ENCODE measurements at places on chromosomes 5 and 9. TPM values are rescaled to one million over a fixed set of nuclear protein-coding genes. Genes with fewer than 3 reads are reported as not detected.

DNA sequence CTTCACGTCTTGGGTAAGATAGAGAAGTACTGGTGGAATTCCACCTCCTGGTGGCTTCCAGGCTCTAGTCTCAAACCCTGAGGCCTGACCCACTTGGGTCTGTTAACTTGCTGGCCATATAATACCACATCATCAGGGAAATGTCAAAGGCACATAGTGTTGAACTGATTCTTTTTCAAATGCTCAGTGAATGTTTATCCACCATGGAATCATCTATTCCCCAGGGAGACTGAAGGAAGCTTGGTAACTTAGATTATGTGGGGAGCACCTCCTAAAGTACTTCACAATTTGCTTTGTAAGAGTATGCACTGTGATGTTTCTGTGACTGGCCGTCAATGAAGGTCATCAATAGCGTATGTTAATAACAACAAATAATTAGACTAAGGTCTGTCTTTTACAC is 16.1 kb downstream of the MACROH2A1 start:
- no peak for DNase-seq

DNA sequence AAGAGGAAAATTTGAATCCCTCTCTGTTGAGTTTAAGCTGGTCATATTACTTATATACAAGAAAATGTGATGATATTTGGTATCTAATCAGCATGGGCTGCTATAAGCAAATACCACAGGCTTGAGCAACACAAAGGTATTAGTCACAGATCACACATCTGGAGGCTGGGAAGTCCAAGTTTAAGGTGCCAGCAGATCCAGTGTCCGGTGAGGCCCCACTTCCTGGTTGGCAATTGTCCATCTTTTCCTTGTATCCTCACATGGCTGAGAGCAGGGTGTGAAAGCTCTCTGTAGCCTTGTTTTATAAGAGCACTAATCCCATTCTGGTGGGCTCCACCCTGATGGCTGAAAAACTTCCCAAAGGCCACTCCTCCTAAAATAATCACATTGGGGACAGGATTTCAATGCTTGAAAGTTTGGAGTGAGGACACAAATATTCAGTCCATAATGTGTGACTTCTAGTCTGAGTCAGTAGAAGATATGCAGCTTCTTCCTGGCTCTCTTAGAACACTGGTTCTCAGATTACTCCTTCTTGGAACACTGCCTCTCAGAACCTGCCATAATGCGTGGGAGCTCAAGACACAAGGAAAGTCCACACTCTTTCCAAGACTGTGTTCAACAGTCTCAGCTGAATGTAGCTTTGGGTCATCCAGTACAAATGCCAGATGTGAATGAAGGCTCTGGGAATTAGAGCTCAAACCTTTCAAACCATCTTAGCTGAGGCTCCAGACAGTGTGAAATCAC is 124.1 kb downstream of the PRDM9 start:
- peak; percentile 2 for DNase-seq

- DNase-seq = no peak
Observed at GRCh38 chr5:107555425-107556090, 115.2 kb downstream of the EFNA5 start.

GRCh38 chr9:36149197-36149596 is 12.7 kb downstream of the GLIPR2 start:
- peak; percentile 72 for DNase-seq

DNA sequence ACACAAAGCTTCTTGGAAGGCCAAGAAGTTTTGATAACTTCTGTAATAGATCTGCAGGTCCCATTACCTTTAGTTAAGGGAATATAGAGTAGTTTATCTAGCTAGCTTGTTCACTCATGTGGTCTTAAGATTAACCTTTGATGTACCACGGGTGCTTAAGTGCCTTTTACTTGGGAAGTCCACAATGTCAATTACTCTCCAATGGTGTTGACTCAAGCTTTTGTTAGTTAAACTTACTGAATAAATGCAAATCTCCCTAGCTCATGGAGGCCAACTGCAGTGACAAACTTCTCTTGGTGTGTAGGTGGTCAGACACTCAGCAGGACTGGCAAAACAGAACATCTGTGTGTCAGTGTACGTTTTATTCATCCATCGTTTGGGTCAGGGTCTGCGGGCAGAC is 501.5 kb downstream of the ELAVL2 start:
- DNase-seq = no peak

Gene N4BP3
- 0.43 TPM for total RNA-seq

- no peak for DNase-seq
Observed at GRCh38 chr5:88235828-88236227, 32.8 kb downstream of the TMEM161B start.

DNA sequence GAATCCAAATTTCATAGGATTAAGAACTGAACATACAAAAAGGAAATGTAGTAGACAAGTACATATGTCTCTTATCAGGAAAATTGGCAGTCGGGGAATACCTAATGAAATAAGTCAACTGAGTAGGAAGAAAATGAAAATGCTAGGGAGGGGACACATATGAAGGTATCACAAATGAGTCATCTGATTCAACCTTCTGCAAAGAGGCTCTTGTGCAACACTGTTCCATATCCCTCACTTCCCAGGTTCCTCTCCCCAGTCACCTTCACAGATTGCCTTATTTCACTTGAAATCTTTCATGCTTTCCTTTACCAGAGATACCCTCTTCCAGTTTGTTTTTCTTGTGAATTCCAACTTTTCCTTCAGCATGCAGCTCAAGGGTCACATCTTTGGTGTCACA is 139.0 kb downstream of the RFX3 start:
- no peak for DNase-seq

Gene ISL1
- total RNA-seq = not detected

Gene BTNL8
- not detected for total RNA-seq

DNA sequence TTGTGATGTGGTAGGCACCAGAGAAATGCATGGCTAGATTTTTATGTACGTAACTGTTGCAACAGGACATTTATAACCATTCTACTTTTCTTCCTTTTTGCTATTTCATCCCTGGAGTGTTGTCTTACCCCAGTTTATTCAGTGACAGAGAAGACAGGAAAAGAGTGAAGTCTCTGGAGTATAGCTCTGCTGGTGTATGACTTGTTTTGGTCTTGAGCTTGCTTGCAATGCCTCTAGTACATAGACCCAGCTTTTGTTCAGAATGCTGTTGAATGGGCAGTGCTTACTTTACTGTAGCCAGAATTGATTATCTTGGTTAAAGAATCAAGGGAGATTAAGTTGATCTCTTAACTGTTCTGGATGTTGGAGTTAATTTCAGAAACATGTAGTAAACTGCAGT is 94.3 kb downstream of the PBX3 start:
- DNase-seq = no peak

DNA sequence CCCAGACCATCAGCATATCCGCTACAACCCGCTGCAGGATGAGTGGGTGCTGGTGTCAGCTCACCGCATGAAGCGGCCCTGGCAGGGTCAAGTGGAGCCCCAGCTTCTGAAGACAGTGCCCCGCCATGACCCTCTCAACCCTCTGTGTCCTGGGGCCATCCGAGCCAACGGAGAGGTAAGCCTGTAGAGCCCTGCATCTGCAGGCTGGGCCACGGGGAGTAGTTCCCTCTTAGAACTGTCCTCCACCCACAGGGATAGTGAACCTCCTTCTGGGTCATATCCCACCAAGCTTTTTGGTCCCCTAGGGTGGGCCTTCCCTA is 569 bp downstream of the GALT start:
- DNase-seq = no peak

- no peak for DNase-seq
Observed at GRCh38 chr5:469752-470483, 26.9 kb downstream of the EXOC3 start.

DNA sequence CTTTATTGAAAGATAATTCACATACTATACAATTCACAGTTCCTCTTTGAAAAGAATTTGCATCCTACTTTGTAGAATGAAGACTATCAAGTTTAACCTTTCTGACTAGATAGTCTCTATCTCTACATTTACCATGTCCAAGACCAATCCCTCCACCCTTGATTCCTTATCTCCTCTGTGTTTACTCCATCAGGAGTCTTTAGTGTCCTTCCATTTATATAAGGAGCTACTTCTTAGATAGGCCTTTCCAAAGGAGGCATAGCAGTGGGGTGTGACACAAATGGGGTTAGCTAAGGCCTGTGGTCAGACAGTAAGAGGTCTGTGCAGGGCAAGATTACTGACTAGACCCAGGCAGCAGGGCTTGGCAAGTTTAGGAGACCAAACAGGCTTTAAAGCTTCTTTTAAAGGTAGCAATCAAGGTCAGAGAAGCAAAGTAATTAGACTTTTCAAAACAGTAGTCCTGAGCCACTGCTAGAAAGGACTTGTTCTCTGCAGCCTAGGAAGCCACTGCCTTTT is 11.1 kb upstream of the DMXL1 start:
- peak; percentile 7 for DNase-seq

Gene DPYSL3
- 126 TPM for total RNA-seq

GRCh38 chr9:119873877-119874276 is 504.6 kb upstream of the BRINP1 start:
- no peak for DNase-seq

- no peak for DNase-seq
Observed at GRCh38 chr5:155252717-155253116, 239.2 kb downstream of the KIF4B start.

Gene CAMK4
- total RNA-seq = 3.2 TPM

DNA sequence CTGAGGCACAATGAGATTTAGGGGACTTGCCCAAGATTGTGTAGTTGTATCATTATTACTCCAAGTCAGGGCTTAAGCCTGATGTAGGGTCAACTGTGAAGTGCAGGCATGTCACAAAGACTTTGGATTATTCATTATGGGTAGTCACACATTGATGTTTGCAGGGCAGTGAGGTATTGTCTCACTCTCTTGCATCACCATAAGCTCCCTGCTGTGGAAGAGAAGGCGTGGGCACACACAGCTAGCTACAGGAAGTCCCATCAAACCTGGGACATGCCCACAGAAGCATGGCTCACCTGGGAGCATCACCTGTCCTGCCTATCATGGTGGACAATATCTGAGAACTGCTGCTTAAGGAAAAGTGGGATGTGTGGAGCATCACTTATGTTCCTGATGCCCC is 42.1 kb downstream of the TMOD1 start:
- DNase-seq = no peak

- DNase-seq = no peak
Observed at GRCh38 chr5:90696153-90696552, 137.6 kb downstream of the ADGRV1 start.

Gene SYNPO
- 7.3 TPM for total RNA-seq

DNA sequence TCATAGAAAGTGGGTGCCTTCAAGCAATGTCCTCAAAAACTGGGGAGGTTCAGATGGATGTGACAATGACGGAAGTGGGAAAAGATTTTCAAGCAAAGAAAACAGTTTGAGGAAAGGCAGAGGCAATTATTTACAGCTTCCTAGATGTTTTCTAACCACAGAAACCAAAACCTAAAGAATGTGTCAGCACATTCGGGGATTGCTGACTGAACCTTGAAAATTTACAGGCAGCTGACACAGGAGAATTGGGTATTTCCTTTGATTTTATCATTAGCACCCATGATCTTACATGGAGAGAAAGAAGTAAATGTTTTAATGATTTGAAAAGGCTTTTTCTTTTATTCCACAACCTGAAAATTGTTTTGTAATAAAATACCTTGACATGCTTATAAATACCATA is 369.0 kb downstream of the ACTL7B start:
- peak; percentile 78 for DNase-seq

DNA sequence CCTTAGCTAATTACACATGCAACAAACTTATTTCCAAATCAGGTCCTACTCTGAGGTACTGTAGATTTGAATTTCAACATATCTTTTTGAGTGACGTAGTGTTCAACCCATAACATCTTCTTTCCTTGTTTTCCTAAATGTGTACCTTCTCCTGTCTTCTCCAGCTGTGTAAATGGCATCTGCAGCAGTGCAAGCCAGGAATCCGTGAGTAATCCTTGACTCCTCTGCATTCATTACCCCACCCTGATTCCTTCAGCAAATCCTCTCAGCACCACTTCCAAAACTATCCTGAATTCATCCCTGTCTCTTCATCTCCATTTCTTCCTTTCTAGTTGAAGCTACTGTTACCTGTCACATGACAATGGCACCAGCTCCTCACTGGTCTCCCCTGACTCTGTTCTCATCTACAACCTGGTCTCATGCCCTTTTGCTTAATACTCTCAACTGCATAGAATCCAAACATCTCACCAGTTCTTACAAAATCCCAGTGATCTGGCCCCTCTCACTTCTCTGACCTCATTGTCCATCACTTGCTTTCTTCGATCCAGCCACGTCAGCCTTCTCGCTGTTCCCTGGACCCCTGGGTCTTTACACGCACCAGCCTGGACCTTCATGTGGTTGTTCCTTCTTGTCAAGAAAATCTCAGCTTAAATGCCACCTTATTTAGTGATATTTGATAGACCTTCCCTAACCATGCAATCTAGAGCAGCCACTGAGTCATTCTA is 14.6 kb upstream of the TRAF1 start:
- DNase-seq = peak; percentile 60

DNA sequence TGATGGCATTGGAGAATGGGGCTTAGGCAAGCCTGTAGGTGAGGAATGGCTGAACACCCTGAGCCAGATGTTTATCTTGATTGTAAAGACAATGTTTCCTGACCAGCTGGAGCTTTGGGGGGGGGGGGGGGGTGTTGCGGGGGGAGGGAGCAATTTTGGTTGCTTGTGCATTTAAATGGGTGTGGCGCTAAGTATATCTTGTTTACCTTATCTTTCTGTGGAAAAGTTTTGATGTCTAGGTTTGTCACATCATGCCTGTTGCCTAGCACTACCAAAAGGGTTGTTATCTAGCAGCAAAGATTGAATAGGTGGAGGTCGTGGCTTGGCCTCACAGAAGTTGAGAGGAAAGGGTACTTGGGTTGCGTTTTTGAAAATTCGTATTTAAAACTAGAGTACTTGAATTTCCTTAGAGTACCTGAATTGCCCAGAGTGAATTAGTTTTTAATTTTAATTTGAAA is 1.3 kb downstream of the SMAD5 start:
- peak; percentile 35 for DNase-seq

Gene CER1
- total RNA-seq = not detected

DNA sequence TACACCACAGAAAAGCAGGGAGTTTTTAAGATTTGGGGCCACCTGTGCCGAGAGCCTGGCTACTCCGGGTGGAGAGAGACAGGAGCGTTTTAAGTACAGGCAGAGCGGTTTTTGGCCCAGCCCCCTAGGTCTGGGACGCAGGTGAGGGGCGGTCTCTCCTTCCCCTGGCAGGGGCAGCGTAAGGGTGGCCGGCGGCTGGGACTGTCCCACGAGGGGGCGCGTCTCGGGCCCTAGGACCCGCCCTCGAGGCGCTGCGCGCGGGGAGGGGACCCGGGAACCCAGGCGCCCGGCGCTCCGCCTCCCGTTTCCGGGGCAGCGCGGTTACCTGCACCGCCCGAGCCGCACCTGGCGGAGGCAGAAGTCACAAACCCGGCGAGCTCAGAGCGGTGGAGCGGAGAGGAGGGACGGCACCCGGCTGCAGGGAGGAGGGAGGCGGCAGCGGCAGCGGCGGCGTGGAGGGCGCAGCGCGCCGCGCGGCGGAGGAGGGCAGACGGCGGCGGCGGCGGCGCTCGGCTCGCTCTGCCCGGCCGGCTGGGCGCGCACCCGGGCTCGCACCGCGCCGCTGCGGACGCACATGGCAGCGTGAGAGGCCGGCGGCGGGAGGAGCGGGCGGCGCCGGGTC is at the start of gene WWC1:
WWC1 (plus strand) TSS at position 304 of the 622 bp plus-strand sequence. CDS start 508 bp downstream, outside the sequence.
- peak; percentile 13 for DNase-seq

DNA sequence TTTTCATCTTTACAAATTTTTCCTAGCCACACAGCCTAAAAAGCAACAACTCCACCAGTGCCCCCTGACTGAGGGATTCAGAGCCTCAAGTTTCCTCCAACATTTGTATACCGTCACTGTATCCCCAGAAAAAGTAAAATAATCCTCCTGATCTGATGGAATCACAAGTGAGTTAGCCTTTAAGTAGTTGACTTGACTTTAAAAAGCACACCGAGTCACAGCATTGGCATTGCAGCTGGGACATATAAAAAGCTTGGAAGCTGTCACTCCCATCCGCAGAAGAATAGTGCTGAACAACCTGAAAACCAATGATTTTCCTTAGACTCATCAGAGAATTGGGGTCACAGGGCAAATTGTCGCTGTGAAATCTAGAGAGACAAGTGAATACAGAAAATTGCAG is 41.6 kb upstream of the FBN2 start:
- DNase-seq = peak; percentile 41
